SW480 (cell line): ENCODE measurements at places on chromosomes 12 and 14.

GRCh38 chr12:107478881-107479280 is 206.7 kb upstream of the PWP1 start:
- DNase-seq: no peak

DNA sequence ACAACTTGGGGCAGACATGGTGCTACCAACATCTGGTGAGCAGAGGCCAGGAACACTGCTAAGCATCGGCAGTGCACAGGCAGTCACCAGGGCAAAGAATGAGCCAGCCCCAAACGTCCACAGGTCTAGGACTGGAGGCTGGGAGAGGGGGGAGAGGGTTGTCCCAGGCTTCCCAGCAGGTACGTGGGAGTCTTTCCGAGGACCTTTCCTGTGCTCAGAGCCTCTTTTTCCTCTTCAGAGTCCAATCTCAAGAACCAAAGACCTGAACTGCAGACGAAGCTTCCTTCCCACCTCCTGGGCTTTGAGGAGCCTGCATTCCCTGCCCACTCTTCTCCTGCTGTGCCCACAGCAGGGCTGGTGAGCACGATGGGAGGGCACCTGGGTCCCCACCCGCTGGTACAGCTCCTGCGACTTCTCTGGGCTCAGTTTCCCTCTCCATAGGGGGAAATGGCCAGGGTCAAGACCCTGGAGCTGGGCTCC is 48.7 kb downstream of the DLK1 start:
- DNase-seq: no peak

- no peak for DNase-seq
Observed at GRCh38 chr12:103561174-103561573, 25.9 kb upstream of the STAB2 start.

DNA sequence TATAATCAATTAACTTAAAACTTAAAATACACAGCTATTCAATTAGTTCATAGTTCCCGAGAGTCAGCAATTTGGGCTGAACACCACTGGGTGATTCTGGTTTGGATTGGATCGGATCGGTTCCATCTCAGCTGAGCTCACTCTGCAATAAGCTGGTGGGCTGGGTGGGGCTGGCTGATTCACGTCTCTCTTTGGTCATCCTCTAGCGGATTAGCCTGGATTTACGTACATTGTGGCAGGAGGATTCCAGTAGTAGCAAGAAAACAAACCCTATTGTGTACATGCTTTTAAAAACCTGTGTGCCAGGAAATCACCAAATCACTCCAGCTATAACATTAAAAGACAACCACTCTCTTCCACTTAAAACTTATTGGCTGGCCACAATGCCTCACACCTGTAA is 3.2 kb upstream of the CLEC4C start:
- DNase-seq: no peak

DNA sequence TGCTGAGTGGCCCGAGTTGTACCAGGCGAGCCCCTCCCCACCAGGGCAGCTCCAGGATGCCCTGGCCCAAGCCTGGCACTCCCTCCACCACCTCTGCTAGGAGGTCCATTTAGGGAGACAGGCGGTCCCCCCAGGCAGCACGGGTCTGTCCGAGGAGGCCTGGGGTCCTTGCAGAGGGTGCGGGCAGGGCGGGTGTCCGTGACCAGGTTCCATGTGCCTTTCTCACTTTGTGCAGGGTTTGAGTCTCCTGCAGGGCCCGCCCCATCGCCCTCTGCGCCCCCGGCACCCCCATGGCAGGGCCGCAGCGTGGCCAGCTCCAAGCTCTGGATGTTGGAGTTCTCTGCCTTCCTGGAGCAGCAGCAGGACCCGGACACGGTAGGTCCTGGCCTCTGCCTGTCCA is 56.8 kb upstream of the TSPAN9 start:
- DNase-seq: no peak

- no peak for DNase-seq
Observed at GRCh38 chr12:23169012-23169695, 544.2 kb downstream of the ETNK1 start.

- no peak for DNase-seq
Observed at GRCh38 chr12:48857278-48857994, 5.5 kb upstream of the DDX23 start.

- DNase-seq: no peak
Observed at GRCh38 chr14:43894534-43894933, 612.5 kb downstream of the FSCB start.

- no peak for DNase-seq
Observed at GRCh38 chr14:92656306-92657081, 91.9 kb downstream of the LGMN start.

GRCh38 chr12:50055831-50056638 is 1.4 kb upstream of the ASIC1 start:
- peak; percentile 62 for DNase-seq

DNA sequence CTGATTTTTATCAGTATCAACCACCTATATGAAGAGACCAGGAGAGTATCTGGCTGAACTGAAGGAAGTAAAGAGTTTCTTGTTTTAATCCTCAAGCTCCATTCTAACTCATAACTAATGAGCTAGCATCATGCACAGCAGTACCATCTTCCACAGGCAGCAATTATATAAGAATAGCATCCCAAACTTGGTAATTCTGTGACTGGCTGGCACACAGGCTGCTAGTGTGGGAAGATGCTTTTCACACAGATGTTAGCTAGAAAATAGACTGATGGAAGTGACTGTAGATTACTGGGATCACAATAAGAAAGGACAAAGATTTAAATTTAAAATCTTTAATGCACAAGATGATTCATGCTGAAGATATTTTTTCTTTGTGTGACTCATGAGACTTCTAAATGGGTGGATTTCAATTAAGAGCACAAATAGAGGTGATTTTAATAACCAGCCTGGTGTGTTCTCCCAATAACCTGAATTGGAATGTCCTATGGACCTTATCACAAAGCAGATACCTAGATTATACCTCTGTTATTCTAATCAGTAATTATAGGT is 417.7 kb upstream of the ATXN7L3B start:
- DNase-seq: no peak

DNA sequence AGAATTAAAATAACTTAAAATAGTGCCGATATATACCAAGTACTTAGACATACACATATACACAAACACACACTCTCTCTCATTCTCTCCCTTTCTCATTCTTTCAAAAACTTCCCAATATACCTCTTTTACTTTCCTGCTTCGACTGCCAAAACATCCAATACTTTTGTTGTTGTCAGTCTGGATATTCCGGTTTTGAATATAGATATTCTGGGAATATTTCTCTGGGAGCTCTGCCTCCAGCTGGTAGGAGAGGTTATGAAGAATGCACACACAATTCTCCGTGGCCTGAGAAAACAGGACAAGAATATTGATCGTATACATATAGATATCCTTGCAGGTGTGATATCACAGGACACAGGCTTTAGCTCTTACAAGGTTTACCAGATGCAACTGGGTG is 66.6 kb upstream of the YARS2 start:
- no peak for DNase-seq

DNA sequence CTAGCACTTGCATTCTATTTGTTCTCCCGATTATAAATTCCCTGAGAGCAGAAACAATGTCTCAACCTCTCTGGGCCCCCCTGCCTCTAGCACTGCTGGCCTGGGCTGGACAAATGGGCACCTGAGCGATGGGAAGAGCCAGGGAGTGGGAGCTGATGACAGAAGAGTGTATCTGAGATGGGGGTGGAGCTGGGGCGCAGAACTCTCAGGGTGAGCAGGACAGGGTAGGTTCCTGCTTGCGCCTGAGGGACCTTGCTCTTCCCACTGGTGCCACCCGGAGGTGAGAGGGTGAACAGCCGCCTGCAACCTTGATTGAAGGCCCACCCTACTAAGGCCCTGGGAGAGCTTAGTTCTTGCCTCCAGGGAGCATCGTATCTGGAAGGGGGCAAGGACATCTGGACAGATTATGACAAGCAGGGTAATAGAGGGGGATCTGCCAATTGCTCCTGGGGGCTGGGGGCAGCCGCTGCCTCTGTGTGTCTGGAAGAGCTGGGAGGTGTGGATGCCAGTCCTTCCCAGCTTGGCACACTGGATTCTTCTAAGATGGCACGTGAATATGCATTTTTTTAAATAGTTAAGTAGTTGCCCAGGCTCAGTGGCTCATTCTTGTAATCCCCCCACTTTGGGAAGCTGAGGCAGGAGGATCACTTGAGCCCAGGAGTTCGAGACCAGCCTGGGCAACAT is 43.0 kb upstream of the TSPAN9 start:
- peak; percentile 67 for DNase-seq

- no peak for DNase-seq
Observed at GRCh38 chr14:34642595-34642994, 12.6 kb upstream of the SNX6 start.

DNA sequence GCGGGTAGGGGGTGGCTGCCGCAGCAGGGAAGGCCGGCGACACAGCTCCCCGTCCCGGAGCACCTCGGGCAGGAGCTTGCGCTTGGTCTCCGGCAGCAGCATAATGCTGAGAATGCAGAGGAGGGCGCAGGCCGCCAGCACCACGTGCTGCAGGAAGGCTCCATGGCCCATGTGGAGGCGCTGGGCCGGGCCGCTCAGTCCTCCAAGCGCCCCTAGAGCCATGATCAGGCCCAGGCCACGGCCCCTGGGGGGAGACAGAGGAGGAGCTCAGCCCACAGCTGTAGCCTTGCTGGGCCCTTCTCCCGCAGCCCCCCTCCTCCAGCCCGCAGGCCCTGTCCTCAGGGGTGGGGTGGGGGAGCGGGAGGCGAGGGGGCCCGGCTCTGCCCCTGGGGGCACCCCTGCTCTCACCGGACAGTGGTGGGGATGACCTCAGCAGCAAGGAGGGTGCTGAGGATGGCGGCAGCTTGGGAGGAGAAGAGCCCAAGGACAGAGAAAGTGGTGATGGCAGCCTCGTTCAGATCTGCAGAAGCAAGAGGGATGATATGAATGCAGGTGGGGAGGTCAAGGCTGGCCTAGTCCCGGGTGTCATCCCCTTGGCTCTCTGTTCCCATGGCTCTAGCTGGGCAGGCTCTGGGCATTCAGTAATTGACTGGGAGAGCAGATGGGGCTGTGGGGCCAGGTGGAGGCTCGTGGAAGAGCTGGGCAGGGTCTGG is 5.8 kb downstream of the SLC22A17 start:
- no peak for DNase-seq

- DNase-seq: no peak
Observed at GRCh38 chr12:122722387-122722786, 5.8 kb upstream of the HCAR3 start.

GRCh38 chr14:50783563-50783962 is 47.4 kb downstream of the NIN start:
- no peak for DNase-seq

GRCh38 chr12:42617622-42618021 is 28.1 kb upstream of the PRICKLE1 start:
- no peak for DNase-seq

DNA sequence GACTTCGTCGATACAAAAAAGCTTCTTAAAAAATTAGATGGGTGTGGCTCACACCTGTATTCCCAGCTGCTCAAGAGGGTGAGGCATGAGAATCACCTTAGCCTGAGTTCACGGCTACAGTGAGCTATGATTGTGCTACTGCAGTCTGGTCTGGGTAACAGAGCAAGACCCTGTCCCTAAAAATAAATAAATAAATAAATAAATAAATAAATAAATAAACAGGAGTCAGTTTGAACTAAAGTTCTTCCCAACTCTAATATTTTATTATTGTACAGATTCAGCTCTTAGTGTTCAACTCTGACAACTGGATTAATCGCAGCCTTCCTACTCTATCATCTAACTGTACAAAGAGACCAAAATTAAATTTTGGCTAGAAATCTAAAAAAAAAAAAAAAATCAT is 12.7 kb upstream of the CLIP1 start:
- no peak for DNase-seq

GRCh38 chr12:118553856-118554504 is 177.6 kb downstream of the SUDS3 start:
- no peak for DNase-seq

DNA sequence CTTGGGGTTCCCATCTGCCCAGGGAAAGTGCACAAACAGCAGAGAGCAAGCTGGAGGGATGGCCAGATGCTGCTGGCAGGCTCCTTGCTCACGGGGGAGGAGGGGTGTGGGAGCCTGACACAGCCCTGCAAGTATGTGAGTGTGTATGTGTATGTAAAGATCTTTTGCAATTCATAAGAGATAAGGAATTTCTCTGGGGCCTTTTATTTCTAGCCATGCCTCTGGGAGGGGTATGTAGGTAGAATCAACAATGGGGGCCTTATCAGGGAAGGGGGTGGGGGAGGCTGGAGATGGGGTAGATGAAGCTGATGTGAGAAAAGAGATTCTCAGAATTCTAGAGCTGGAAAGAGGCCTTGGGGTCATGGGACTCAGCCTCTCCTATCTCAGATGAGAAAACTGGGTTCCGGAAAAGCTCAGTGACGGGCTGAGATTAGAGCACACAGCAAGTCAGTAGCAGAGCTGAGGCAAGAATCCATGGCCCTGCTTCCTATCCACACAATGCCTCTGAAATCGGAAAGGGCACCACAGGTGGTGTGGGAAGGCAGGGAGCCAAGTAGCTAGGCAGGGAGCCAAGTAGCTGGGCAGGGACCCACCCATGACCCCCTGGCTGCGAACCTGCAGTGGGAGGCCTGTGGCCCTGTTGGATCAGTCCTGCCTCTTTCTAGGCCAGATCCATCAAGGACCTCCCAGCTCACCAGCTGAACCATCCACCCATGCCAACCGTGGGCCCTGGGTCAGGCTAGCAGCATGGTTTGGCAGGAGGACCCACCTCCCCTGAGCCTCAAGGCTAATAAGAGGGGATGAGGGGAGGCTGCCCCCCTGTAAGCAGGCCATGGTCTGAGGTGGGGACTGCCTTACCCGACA is 54.7 kb downstream of the PLEKHG3 start:
- DNase-seq: no peak

DNA sequence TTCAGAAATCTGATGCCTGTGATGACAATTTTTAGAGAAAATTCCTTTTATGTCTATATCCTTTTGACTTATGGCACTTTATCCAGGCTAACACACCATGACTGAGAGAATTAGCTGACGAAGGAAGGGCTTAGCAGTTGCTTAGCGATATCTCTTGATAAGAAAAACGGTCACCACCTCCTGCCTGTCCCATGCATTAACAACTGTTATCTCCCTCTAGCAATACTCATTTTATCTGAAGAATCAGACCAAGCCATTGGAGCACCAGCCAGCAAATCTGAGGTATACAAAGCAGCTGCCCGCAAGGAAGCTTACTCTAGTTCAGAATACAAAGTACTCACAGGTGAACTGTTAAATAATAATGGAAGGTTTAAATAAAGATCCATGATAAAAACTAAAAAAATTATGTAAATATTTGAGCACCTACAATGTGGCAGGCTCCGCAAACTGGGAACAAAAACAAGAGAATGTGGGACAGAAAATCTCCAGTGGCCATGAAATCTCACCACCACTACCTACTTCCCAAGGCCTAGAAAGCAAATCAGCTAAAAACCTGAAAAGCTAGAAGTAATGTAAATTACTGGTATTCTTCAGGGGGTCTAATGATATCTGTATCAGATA is 24.3 kb downstream of the PPM1H start:
- no peak for DNase-seq

GRCh38 chr12:50103351-50103750 is 457 bp upstream of the GPD1 start:
- no peak for DNase-seq

DNA sequence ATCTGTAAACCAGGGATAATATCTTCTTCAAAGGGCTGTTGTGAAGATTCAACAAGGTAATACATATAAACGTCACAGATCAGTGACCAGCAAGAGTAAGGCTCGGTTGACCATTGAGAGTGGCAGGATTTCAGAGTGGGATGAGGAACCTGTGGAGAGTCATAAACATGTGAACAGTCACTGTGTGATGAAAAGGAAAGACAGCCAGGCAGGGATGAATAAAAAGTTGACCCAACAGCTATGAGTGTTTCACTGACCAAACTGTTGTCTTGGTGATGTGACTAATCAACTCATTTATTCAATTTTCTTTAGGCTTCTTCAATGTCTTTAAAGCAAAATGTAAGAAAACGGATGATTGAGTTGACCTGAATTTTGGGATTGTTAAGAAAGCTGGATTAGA is 8.6 kb upstream of the FRMD6 start:
- DNase-seq: no peak

- no peak for DNase-seq
Observed at GRCh38 chr14:22202313-22202712, 386.7 kb downstream of the DAD1 start.
